ENCODE measurements at places on chromosomes 3 and 15. TPM values are rescaled to one million over a fixed set of nuclear protein-coding genes. Genes with fewer than 3 reads are reported as not detected.

DNA sequence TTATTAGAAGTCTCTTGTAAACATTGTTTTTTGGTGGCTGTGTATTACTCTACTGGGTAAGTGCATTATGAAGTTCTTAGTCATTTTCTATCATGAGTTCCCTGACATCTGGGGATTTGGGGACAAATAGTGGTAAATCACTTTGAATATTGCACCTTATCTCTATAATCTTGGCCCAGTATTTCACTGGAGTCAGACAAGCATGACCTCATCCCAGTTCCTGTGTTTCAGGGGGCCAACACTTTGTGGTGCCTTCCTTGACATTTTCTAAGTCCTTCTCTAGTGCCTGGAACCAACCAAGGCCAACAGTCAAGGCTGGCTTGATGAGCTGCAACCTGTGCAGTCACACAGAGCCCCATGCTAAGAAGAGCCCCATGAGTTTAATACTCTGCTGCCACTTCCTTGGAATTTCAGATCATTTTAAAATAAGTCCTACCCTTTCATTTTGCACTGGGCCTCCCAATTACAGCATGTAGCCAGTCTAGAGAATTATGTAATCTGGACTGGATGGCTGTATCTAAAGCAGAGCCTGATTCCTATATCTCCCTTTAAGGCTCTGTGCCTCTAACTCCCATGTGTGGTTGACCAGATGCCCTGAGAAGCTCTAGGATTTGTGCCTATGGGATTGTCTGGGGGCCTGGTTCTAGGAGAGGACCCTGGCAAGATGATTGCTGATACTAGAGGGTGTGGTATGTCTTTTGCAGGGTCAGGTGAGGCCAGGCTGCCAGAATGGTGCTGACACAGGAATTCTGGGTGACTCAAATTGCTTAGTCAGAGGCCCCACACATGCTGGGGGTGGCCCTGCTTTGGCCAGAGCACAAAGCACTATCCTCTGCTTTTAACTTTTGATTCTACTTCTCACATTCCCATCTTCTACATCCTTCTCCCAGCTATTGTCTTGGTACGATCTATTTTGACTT lies 319.6 kb upstream of the TBC1D5 start:
- no peaks in the 10 kb centered on the region for H3K27me3 ChIP-seq
- no peak overlapping the region for H3K4me3 ChIP-seq
- no peaks in the 10 kb centered on the region for H3K4me1 ChIP-seq
- H3K27ac ChIP-seq = no peak overlapping the region
- DNase-seq = no peak

Gene NRROS
- 5.4 TPM for total RNA-seq

Gene CCR8
- not detected for total RNA-seq

DNA sequence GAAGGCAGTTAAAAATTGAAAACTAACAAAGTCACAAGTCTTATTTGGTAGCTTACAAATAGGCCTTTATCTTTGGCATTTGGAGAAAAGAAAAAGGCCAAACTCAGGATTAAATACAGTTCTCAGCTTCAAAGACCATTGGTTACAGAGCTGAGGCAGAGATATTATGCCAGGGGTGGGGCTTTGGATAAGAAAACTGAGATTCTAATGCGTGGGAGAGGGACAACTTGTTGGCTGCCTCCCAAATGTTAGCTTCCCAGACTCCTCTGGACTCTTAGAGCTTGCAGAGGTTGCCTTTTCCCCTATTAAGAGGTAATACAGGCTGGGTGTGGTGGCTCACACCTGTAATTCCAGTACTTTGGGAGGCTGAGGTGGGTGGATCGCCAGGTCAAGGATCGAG lies 231.8 kb downstream of the SQOR start:
- H3K4me1 ChIP-seq = no peaks in the 10 kb centered on the region
- H3K36me3 ChIP-seq = no peaks in the 10 kb centered on the region
- no peak for DNase-seq
- H3K27me3 ChIP-seq = no peaks in the 10 kb centered on the region
- H3K4me3 ChIP-seq = no peak overlapping the region

Gene BSN
- 0.74 TPM for total RNA-seq

Gene ECT2
- total RNA-seq = 6.4 TPM

DNA sequence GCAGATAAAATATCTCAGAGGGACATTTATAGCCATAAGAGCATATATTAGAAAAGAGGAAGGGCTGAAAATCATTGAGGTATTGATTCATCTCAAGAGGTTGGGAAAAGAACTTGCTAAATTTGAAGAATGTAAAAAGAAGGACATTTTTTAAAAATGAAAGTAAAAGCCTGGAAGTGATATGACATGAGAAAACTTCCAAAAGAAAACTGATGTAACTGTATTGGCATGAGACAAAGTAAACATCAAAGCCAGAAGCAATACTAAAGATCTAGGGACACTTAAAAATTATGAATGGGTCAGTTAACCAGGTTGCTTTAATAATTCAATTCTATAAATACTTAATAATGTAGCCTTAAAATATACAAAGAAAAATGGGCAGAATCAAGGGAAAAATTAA lies 31.9 kb downstream of the CEP63 start:
- no peaks in the 10 kb centered on the region for H3K4me1 ChIP-seq
- DNase-seq = no peak
- H3K4me3 ChIP-seq = no peak overlapping the region
- no peaks in the 10 kb centered on the region for H3K36me3 ChIP-seq

GRCh38 chr3:173983343-173983742 lies 585.8 kb downstream of the NLGN1 start:
- no peak overlapping the region for H3K4me3 ChIP-seq
- H3K36me3 ChIP-seq = no peaks in the 10 kb centered on the region
- DNase-seq = no peak
- no peaks in the 10 kb centered on the region for H3K27me3 ChIP-seq

DNA sequence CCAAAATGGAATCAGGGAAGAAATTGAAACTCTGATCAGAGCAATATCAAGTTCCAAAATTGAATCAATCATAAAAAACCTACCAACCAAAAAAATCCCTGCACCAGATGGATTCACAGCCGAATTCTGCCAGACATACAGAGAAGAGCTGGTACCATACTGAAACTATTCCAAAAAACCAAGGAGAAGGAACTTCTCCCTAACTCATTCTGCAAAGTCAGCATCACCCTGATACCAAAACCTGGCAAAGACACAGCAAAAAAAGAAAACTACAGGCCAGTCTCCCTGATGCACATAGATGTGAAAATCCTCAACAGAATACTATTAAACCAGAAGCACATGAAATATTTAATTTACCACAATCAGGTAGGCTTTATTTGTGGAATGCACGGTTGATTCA lies 118.1 kb downstream of the MYRIP start:
- H3K4me1 ChIP-seq = no peaks in the 10 kb centered on the region
- no peak for DNase-seq
- no peaks in the 10 kb centered on the region for H3K36me3 ChIP-seq
- H3K4me3 ChIP-seq = no peak overlapping the region
- no peak overlapping the region for H3K27ac ChIP-seq
- no peaks in the 10 kb centered on the region for H3K27me3 ChIP-seq

DNA sequence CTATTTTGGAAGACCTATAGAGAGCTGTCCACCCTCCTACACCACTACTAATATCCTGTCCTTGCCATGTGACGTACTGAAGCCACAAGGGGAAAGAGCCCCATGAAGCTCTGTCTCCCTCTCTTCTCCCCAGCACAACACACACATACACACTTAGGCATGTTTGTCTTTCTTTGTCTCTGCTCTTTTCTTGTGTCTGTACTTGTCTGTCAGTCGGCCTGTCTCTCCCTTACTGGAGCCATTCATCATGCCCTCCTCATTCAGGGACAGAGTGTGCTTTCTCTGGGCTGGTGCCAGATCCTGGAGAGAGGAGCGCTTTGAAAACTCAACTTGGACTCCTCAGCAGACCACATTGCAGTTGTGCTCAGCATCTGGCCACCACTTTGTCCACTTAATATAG lies 47.6 kb downstream of the PSMD6 start:
- H3K4me3 ChIP-seq = no peak overlapping the region
- peaks cover 85% of the 10 kb centered on the region for H3K4me1 ChIP-seq
- no peaks in the 10 kb centered on the region for H3K27me3 ChIP-seq
- DNase-seq = no peak
- no peaks in the 10 kb centered on the region for H3K36me3 ChIP-seq

GRCh38 chr15:94212291-94212690 lies 19.1 kb upstream of the MCTP2 start:
- H3K36me3 ChIP-seq = no peaks in the 10 kb centered on the region
- H3K27ac ChIP-seq = no peak overlapping the region
- H3K4me3 ChIP-seq = no peak overlapping the region
- DNase-seq = no peak

Gene PIGZ
- 9.8 TPM for total RNA-seq

Gene CHSY1
- total RNA-seq = 28.0 TPM

Measured in vagina (tissue), 2 donors.